Kidney capillary endothelial cell (primary cell): ENCODE measurements at places on chromosomes 5 and 9.

GRCh38 chr9:22211588-22212360 is 202.7 kb upstream of the CDKN2B start:
- peak; percentile 99 for DNase-seq

DNA sequence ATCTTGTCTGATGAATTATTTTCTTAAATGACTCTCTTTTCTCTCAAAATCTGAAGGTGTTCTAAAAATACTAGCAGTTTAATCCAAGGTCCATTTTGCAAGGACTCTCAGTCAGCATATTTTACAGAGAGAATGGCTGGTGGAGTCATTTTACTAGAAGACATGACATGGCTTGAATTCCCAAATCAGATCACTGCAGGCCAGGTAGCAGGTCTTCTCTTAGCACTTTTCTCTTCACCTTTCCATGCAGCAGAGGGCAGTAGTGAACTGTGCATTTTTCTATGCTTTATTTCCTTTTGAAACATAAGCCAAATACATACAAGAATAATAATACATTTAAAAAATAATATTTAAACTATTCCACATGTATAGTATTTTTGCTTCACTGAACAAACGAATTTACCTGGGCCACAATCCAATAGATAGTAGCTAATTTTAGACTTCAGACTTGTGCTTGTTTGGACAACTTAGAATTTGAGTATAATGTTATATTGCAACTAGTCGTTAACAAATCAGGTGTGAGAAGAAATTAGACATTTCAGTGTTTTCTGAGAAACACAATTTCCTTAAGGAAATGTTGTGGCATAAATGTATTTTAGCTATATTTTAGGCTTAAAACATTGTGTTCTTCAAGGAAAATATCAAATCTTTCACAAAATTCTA is 289.4 kb upstream of the DAB2 start:
- peak; percentile 47 for DNase-seq

- DNase-seq = no peak
These were observed 42.2 kb downstream of the OSMR start for GRCh38 chr5:38888041-38888440.

DNA sequence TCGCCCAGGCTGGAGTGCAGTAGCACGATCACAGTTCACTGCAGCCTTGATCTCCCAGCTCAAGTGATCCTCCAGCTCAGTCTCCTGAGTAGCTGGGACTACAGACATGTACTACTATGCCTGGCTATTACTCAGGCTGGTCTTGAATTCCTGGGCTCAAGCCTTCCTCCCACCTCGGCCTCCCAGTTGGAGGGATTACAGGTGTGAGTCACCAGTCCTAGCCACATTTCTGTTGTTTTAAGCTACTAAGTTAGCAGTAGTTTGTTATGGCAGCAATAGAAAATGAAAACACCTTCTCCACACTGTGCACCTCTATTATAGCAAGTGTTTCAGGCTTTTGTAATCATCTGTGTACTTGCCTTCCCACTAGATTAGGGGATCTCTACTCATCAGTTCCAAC is 588.9 kb upstream of the TLE4 start:
- no peak for DNase-seq

DNA sequence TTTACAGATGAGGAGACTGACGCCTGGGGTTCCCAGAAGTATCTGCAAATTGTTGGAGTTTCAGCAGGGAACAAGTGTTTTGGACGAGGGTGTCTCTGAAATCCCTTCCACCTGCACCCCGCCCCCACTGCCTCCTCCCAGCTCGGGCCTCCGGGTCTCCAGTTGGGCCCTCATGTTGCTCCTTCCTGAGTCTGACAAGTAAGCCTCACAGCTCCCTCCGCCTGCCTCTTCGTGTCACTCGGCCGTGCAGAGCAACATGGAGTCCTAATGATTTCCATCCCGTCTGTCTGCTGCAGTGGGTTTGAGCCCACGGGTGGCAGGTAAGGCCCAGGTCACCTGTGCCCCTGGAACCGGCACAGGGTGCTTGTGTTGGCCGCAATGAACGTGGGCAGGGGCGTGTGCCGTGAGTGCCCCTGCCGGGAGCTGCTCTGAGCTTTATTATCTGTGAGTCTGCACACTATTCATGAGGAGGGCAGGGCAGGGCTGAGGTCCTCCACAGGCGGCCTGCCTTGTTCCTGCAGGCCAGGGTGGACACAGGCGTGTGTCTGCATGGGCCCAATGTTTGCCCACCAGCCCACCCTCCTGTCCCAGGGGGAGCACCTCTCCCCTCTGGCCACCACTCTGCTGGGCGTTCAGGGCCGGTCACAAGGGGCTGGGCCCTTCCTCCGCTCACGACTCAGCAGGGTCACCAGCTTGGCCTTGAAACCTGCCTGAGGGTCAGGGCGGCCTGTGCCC is 6.1 kb downstream of the DOK3 start:
- no peak for DNase-seq

DNA sequence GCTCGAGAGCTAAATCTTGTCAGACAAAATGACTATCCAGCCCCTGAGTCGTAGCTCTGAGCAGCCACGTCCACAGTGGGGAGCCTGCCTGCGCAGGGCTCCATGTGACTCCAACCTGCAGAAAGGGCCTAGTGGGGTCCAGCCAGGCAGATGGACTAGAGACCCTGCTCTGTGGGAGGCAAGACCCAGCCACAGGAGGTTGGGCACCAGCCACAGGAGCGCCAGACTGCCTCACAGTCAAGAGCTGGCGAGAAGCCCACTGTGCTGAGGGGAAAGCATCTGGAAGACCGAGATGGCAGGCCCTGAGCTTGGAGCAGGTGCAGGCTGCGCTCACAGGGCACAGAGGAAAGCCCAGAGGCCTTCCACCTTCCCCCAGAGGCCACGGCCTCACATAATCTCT is 61.4 kb downstream of the C5orf15 start:
- DNase-seq = no peak

DNA sequence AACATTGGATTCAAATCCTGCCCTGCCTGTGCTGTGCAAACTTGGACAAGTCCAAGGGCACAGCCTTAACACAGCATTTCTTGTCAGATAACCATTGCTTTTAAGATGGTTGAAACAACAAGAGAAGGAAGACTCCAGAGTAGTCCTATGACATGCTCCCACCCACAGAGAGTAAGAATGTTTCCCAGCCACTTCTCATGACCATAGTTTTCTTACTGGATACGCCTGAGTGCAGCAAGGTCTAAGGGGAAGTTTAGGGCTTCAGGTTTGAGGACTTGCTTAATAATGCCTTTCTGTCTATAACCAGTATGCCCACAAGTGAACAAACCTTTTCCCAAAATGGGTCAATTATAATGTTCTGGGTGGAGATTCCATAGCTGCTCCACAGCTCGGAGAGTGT is 126.4 kb downstream of the SLF1 start:
- DNase-seq = no peak

- no peak for DNase-seq
These were observed 137.6 kb upstream of the GPR151 start for GRCh38 chr5:146653560-146653959.

GRCh38 chr9:134915046-134915985 is 2.4 kb downstream of the FCN1 start:
- DNase-seq = no peak

DNA sequence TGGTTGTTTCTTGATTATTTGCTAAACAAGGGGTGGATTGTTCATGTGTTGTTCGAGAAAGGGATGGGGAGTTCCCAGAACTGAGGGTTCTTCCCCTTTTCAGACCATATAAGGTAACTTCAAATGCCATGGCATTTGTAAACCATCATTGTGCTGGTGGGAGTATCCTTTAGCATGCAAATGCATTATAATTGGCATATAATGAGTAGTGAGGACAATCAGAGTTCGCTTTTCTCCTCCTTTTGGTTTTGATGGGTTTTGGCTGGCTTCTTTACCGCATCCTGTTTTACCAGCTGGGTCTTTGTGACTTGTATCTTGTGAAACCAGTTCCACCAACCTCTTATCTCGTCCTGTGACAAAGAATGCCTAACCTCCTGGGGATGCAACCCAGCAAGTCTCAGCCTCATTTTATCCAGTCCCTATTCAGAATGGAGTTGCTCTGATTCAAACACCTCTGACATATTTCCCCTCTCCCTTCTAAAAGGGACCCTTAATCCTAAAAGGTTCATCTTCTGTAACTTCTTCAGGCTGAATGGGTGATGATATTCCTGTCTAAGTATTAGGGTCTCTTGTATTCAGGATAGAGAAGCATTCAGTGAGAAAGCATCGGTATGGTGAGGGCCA is 8.7 kb upstream of the FBN2 start:
- DNase-seq = no peak

- DNase-seq = no peak
These were observed 146.5 kb downstream of the AOPEP start for GRCh38 chr9:94872891-94873511.

GRCh38 chr5:145946112-145946861 is 9.9 kb downstream of the SH3RF2 start:
- peak; percentile 61 for DNase-seq

DNA sequence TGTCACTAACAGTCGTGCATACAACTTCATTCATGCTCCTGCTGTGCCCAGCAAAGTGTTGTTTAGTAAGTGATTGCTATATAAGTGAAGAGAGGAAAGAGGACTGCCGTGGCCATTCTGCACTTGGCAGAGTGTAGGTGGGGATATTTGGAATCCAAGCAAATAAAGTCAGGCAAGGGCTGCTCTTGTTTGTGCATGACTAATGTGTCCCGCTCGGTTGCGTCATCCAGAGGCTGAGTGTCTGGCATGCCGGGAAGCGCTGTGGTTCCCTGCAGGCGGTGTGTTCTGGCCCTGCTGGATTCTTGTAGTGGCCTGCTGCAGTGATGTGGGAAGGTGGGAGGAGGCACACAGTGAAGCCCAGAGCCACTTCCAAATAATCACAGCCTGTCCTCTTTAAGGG is 136.9 kb upstream of the ANKH start:
- no peak for DNase-seq
